ENCODE measurements at places on chromosomes 13 and 19. TPM values are rescaled to one million over a fixed set of nuclear protein-coding genes. Genes with fewer than 3 reads are reported as not detected.

- DNase-seq, result no peak
These were observed 584.3 kb upstream of the SLITRK6 start for GRCh38 chr13:86383561-86383960.

DNA sequence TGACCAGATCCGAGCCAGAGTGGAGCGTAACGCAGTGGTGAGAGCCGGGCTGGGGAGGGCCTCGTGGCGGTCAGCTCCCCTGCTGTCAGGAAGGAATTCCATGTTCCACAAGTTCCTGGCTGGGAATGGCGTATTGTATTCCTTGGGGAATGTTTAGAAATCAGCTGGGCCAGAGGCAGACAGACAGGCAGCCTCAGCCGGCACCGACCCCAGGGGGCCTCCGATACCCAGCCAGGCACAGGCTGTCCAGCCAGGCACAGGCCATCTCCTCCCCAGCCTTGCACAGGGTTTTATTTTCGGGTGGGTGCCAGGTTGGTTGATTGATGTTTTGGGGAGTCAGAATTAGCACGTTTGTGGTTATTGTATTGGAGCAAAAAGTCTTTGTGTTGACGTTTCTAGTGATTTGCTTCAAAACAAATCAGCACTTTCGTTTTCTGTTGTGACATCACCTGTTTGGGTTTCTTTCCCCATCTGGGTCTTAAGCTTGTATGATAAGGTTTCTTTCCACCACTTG, 126.6 kb upstream of the MCF2L start:
- DNase-seq, result no peak

- DNase-seq, result no peak
These were observed 8.9 kb downstream of the ZC3H4 start for GRCh38 chr19:47104680-47105079.

- DNase-seq, result no peak
These were observed 14.1 kb downstream of the ZNF490 start for GRCh38 chr19:12596485-12596884.

DNA sequence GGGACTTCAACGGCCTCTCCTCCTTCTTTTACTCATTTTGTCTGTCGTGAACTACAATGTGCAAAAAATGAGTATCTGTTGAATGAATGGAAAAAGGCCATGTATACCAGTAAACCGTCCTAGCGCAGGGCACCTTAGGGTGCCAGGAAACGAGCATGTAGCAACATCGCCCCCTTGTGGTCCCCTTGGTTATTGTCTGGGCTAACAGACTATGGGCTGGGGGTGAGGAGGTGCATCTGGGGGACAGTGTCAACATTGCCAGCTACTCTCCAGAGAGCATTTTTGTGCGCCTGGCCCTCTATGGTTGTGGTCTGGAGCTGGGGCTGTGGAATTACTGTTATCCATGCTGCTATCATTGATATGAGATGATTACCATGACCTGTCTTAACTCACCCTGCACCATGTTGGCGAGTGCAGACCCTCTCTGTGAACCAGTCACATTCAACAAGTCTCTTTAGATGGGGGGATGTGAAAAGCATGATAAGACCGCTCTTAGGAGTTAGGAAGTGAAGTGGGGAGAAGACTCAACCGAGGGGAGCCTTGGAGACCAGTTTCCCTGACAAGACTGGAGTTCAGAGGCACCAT, 22.8 kb upstream of the SIGLEC11 start:
- peak; percentile 78 for DNase-seq

DNA sequence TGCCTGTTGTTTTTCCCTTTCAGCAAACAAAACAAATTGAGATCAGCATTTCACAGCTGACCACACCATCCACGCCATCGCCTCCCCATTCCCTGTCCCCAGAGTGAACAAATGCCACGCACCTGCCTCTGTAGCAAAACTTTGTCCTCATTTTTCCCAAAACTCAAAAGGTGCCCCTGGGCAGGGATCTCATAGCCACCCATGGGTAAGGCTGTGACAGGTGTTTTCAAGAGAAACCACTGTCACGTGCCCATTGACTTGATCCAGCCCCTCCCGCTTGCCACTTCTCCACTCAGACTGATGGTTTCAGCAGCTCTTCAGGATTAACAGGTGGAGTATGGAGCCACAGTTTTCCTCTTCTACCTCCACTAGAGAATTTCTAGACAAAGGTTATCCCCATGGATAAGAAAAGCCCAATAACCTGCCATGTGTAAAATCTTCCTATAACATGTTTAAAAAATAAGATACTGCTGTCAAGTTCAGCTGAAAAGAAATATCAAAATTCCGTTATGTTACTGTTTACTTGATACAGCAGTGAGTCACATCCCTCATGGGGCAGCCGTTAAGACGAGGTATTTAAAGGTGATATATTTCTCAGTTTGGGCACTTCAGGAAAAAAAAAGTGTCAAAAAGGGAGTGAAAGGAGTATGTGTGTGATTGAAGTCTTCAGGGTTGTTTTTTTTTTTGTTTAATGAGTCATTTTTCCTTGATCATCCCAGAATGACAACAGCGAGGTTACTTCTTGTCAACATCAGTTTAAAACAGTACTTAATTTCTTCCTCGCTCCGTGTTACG, 63.5 kb upstream of the GPR183 start:
- DNase-seq, result no peak

GRCh38 chr13:110340812-110341444, 33.8 kb downstream of the COL4A2 start:
- DNase-seq, result peak; percentile 68

DNA sequence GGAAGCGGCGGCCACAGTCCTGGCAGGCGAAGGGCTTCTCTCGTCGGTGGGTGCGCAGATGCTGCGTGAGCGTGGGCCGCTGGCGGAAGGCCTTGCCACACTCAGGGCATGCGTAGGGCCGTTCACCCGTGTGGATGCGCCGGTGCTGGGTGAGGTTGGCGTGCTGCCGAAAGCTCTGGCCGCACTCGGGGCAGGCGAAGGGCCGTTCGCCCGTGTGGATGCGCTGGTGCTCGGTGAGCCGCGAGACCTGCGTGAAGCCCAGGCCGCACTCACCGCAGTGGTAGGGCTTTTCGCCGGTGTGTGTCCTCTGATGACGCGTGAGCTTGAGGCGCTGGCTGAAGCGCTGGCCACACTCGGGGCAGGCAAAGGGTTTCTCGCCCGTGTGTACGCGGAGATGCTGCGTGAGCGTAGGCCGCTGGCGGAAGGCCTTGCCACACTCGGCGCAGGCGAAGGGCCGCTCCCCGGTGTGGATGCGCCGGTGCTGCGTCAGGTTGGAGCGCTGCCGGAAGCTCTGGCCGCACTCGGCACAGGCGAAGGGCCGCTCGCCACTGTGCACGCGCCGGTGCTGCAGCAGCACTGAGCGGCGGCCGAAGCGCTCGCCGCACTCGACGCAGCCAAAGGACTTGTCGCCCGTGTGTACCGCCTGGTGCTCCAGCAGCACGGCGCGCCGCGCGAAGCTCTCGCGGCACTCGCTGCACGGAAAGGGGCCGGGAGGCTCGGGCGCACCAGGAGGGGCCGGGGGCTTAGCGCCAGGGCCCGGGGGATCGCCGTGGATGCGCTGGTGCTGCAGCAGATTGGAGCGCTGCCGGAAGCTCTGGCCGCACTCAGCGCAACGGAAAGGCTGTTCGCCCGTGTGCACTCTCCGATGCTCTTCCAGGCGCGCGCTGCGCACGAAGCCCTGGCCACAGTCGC, 4.0 kb upstream of the UBE2M start:
- DNase-seq, result peak; percentile 52

- DNase-seq, result no peak
These were observed 161.6 kb upstream of the OBI1 start for GRCh38 chr13:78820541-78820940.

- no peak for DNase-seq
These were observed 514 bp downstream of the CEACAM3 start for GRCh38 chr19:41796901-41797300.

DNA sequence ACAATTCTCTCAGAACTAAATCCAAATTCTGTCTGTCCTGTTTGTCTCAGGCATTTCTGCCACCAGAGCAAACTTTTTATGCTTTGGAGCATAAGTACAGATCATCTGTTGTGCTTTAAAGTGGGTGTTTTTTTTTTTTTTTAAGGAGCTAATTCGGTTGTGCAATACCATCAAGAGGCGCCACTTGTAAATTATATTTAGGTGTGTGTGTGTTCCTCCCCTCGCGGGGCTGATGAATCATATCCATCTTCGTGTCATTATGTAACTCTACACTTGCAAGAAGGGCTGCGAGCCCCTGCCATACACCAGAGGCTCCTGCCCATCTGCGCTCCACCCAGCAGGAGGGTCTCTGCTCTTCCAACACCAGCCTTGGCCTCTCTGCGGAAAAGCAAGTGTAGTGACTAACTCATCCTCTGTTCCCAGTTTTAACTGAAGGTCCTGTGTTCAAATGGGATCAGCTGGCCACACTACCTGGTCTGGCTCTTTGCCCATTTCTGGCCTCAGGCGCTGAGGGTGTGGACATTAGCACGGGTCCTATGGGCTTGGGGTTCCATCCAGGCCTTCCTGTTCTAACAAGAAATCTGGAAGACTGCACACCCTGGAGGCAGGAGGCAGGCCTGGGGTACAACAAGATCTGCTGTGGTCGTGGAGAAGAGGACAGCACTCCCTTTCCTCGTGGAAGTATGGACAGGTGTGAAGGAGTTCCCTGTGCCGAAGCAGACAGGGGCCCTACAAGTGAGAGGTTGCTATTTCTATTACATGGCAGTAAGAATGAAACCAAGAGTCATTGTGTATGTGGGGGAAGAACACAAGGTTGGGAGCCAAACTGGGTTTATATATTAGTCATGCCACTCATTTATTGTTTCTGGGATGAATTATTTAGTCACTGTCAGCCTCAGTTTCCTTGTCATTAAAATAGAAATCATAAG, 96.1 kb upstream of the MBNL2 start:
- DNase-seq, result peak; percentile 17

GRCh38 chr13:45989607-45990006, 62.9 kb downstream of the ZC3H13 start:
- no peak for DNase-seq

DNA sequence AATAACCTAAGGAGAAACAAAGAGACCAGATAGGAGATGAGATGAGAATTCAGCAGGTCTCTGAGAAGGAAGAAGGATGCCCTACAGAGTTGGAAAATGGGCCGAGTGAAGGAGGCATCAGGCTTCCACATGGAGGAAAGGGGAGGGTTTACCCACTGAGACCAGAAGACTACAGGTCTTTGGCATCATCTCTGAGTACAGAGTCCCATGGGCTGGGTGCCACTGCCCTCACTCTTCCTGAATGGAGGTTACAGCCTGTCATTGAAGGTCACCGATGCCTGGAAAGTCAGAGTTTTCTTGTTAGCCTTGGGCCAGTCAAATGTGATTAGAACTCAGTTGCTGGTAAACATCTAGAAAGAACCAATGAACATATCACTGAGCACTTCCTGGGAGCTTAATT, 9.9 kb downstream of the ZNF302 start:
- DNase-seq, result no peak

Gene LRRC25
- total RNA-seq, result 23.3 TPM

Gene ZNF583
- 5.8 TPM for total RNA-seq

Gene ZNF221
- 10.3 TPM for total RNA-seq
